ENCODE measurements at places on chromosomes 3 and 15.

DNA sequence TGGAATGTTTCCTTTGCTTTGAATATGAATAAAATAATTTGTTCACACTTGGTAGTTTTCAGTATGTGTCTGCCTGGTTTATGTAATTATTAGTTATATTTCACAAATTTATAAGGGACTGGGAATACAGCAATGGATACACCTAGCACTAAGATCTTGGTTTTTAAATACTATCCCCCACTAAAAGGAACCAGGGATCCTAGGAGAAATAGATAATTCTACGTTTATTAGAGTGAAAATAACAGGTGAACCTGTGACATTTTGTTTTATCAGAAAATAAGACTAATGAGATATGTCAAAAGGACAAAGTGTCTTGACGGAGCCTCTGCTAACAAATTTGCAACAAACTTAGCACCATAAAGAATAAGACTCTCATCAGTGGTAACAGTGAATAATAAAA lies 3.4 kb downstream of the PSMD6 start:
- DNase-seq = no peak

- no peak for DNase-seq
Observed at GRCh38 chr3:69326855-69327300, 59.0 kb downstream of the FRMD4B start.

DNA sequence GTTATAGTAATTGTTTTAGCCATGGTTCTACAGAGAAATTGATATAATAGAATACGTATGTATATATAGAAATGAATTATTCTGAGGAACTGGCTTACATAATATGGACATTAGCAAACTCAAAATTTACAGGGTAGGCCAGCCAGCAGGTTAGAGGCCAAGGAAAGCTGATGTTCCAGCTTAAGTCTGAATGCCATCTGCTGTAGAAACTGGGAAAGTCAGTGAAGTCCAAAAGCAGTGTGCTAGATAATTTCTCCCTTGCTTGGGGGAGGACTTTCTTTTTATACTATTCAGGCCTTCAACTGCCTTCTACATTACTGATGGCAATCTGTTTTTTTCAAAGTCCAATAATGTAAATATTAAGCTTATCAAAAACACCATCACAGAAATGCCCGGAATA lies 1174.7 kb downstream of the ZPLD1 start:
- DNase-seq = no peak

DNA sequence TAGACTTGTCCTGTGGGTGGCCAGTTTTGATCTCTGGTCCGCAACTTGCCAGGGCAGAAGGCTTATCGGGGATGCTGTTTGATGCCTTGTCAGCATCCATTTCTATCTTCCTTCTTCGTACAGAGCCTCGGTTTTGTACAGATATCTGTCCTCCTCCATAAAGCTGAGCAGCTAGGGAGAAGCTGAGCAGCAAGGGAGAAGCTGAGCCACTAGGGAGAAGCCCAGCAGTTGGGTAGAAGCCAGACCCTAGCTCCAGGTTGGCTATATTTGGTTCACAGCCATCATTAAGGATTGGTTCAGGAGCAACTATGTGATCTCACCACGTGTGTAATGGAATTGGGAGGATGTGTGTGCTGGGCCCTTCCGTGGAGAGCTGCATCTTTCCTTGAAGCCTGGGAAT lies 46.7 kb downstream of the PTPRG start:
- DNase-seq = no peak

DNA sequence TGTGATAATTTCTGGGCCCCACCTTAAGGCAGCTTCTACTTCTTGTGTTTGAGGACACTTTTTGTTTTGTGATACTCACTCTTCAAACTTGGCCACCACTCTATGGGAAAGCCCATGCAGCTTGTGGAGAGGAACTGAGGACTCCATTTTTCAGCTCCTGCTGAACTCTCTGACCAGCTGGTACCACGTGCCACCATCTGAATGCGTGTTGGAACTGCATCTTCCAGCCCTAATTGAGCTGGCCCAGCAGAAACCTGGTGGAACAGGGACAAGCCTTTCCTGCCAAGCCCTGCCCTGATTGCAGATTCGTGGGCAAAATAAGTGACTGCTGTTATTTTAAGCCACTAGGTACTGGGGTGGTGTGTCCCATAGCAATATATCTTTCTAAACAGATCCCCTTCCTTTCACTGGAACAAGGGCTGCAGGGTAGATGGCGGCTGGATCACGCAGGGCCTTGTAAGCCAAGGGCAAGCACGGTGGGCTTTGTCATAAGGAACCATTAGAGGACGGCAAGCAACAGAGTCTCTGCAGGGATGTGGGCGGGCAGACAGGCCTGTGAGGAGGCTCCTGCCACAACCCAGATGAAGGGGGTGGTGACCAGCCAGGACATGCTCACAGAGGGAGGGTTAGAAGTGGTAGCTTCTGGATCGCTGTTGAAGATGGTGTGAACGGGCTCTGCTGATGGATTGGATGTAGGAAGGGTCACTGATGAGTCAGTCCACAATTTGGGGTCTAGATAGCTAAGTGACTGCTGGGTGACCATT lies 9.5 kb downstream of the H1-8 start:
- no peak for DNase-seq

DNA sequence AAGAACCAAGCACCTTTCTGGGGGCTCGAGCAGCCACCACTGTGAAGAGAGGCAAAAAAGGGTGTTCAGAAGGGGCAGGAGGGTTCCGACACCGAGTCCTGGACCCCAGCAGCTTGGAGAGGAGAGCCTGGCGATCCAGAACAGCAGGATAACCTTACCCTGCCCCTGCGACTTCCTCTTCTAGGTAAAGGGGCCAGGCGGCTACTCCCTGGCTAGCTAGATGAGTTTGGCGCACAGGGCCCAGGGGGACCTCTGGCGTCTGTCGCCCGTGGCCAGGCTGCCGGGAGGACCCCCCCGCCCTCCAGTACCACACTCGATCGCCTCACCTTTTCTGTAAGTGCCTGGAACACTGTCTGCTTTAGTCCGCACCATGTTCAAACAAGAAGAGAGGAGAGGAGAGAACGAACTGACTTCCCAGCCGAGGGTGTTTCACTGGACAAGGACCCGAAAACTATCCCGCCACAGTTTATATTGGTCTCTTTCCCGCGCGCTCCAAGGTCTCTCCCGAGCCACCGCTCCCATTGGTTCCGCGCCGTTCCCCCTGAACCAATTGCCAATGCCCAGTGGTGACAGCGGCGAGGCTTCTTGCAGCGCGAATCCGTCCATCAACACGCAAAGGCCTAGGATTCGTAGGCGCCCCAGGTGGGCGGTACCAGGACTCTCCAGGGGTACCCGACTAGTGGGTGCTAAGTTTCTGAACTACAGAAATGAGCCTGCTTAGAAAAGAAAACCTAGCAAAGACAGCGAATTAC lies at the start of gene PCLAF:
TSS of gene PCLAF (minus strand) at position 442 of the 752 bp plus-strand sequence. CDS start at position 372, 70 bp downstream.
- peak; percentile 89 for DNase-seq

GRCh38 chr3:105409364-105409763 lies 42.7 kb downstream of the ALCAM start:
- no peak for DNase-seq

DNA sequence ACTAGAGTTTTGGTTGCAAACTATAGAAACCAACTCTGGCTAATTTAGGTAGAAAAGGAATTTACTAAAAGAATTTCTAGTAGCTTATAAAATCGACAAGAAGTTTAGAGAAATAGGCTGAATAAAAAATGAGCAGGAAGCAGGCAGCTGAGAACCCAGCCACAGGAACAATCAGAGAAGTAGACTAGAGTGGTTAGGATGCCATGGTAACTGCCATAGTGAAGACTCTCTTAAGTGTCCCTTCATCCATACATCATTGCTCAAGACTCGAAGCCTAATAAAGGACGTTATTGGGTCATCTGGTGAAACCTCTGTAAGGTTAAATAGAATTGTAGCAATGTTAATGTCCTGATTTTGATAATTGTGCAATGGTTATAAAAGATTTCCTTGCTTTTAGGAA lies 13.8 kb downstream of the AVEN start:
- DNase-seq = no peak

DNA sequence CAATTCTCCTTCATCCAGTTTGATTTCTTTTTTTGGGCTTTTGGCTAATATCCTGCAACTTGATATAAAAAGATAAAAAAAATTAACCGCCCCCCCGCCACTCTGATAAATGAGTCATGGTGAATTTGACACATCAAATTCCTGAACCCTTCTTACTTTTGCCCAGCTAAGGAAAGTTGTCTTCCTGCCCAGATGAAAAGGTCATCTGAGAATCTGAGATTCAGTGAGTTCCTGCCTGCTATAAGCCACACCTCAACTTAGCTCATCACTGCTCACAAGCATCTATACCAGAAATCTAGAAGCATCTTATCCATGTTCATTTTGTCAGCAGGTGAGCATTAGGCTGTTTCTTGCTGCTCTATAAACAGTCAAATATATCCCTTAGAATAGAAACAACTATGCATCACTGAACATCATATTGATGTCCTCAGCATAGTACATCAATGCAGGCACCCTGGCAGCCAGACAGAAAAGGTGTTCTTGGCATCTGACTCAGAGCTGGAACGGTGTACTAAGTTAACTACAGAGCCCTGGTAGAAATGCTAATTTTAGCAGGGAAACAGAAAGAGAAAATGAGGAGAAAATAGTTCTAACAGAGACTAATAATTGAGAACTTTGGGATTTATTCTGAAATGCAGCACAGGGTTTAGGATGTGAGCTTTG lies 77.1 kb downstream of the SEMA6D start:
- no peak for DNase-seq
